ENCODE measurements at places on chromosomes 12 and 14.

GRCh38 chr14:105878125-105878524 lies 351.7 kb downstream of the TMEM121 start:
- no peak for DNase-seq

DNA sequence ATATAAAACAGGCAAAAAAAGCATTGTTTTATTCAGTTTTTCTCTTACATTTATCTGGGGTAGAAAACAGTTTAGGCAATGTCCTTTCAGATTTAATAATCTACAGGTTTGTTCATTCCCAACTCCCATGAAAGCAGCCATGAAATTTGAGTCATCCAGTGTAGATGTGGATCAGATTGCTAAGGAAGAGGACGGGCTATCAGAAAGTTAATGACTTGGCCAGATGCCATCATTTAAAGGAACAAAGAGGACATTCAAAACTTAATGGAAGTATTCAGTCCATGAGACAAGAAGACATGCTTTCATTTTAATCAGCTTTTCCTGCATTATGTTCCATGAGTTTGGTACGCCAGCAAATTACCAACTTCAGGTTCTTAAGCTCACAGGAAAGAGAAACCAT lies 31.1 kb upstream of the POC1B start:
- no peak for DNase-seq

DNA sequence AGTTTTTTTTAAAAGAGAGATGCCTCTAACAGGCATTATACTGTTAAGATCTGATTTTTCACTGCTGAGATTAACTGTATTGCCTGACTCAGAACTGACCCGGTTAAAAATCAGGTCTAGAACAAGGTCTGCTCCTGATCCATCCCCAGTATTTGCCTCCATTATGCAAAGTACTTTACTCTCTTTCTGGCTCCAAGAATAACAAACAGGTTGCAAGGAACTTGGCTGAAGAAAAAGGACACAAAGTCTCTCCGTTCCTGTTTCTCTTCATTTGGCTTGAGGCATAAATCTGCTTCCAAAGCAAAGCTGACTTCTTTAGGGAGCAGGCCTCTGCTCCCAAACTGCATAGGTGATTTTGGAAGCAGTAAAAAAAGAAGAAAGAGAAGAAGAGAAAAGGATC lies 199.3 kb upstream of the PDZRN4 start:
- DNase-seq, result no peak

- DNase-seq, result no peak
Measured at GRCh38 chr12:77229640-77230442, 164.5 kb upstream of the E2F7 start.

DNA sequence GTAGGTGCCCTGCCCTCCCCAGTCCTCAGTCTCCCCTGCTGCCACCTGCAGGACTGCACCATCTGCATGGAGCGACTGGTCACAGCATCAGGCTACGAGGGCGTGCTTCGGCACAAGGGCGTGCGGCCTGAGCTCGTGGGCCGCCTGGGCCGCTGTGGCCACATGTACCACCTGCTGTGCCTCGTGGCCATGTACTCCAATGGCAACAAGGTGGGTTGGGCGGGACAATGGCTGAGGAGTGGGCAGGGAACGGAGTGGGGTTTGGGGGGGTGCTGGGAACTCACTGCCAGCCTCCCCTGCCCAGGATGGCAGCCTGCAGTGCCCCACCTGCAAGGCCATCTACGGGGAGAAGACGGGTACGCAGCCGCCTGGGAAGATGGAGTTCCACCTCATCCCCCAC lies 38.2 kb downstream of the DTX1 start:
- no peak for DNase-seq

GRCh38 chr14:87994974-87995373 lies 2.0 kb upstream of the GALC start:
- peak; percentile 12 for DNase-seq

DNA sequence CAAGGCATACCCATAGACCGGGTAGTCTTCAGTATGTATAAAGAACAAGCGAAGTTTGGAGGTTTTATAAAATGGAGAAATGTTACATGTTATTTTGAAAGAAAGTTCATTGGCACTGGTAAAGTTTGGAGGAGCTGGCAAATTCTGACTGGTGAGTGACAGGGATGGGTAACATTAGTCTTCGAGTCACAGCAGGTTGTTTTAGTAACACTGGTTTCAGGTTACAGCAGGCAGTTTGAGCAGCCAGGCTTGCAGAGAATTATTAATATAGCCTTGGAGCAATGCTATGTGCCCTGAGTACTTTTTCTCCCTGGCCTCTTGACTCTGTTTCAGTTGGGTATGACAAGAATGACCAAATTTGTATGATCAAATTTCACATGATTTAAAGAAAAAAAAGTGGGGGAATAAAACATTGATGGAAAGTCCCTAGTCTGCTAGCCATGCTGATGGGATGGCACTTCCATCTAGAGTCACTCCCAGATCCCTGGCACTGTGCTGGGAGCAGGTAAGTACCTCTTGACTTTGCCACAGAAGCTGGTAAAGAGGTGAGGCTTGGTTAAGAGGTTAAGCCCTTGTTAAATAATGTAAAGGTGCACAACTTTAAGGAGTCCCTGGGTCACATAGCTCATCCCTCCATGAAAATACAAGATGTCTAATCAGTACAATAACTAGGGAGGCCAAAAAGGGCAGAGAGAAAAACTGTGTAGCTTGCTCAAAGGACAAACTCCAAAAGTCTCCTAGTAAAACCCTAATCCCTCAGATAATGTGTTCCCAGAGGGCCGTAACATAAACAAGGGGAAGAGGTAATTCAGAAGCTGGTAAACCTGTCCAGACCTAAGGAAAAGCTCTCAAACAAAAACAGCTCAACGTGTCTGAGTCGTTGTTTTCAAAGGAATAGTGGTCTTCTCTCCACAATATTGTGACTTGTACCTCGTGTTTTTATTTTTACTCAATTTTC lies 12.7 kb upstream of the SVOP start:
- DNase-seq, result no peak

- no peak for DNase-seq
Measured at GRCh38 chr12:109120557-109120956, 4.2 kb downstream of the ACACB start.

- DNase-seq, result peak; percentile 55
Measured at GRCh38 chr12:6062757-6063735, 61.4 kb downstream of the VWF start.

DNA sequence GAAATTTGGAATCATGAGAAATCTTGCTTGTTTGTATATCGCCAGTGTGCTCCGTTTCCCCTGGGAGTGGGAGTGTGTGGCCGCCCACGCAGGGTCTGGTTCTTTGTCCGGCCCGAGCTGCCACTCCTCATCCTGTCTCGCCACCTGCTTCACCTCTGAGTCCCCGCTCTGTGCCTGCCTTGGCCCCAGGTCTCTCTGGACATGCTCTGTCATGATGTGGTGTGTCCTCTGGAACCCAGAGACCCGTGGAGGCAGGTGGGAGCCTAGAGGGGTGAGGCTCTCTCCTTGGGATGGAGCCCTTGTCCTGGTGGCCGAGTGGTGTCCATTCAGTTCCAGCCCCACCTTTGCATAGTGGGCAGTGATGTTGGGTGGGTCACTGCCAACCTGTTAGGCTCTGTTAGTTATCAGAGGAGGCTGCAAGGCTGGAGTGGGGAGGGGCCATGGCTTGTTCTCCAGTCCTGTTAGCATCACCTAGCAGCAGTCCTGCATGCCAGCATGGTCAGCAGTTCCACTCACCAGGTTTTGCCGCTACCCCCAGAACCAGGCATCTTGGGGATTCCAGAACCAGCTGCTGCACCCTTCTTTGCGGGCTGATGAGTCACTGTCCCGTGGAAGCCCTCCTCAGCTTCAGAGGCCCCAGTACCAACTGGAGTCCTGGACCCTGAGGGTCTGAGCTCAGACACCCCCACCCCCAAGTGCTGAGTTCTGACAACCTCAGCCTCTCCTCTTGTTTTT lies 76.5 kb downstream of the EP400 start:
- no peak for DNase-seq

DNA sequence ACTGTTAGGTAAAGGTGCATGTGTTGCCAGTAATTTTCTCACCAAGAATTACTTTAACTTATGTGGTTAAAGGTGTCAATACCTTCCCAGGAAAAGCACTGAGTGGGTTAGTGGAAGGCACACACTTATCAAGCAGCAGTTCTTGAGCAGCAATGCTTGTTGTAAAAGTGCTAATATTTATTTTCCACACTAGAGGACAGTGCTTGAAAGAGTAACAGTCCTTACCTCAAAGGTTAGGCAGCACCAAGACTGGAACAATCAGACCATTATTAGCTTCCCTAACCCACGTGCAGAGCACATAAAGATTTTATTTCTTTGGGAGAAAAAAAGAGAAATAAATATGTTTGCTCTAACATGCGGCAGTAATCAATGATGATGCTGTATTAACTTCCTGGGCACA lies 48.8 kb upstream of the KRR1 start:
- DNase-seq, result no peak

GRCh38 chr12:129540249-129540648 lies 363.6 kb downstream of the TMEM132D start:
- DNase-seq, result no peak

DNA sequence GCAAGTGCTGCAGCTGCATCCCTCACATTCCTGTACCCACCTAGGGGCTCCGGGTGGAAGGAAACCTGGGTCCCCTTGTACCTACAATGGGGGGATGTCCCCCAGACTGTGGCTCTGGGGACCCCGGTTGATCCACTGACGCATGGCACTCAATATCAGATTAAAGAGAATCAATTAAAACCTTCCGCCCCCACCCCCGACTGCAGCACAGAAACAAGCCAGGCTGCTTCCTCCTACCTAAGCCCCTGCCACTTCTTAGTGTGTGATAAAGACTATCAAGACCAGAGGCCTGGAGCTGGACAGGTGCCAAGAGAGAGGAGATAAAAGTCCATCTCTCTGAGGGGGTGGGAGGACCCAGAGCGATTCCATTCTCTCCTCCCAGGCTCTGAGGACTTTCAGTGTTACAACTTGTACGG lies 28.2 kb upstream of the RPLP0 start:
- DNase-seq, result no peak

Data from activated T-cell treated with anti-CD3 and anti-CD28 coated beads for 48 hours (primary cell).